ENCODE measurements at places on chromosomes 11 and 22.

GRCh38 chr11:70608568-70609470 lies 210.5 kb downstream of the CTTN start:
- DNase-seq, result no peak

DNA sequence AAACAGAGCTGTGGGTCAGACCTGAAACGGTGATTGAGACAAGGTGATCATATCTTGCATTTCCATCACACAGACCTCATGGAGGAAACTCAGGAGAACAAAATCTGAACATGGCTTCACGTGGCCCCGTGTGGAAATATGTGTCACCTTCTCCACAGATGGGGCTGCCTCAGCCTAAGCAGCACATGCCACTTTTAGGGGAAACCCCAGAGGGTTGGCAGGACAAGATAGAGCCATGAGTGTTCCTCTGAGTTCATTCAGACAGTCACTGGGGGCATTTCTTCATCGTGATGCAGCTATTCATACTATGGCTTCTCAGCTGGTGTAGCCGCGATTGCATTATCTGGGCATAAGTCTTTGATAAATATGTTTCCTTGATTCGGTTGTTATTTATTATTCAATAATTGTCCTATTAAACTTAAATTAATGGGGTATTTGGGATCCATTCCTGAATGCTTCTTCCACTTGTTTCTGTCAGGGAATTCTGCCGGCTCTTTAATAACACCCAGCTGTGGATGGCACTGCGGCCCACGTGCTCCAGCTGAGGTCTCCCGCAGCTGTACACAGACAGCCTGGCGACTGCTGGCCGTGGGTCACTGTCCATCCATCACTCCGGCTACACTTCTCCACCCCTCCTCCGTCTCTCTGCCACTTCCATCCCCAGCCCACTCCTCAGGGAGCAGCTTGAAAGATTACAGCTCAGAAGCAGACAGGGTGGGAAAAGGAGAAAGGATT lies 485.1 kb downstream of the OPCML start:
- DNase-seq, result no peak

GRCh38 chr11:116733043-116733755 lies 39.6 kb downstream of the BUD13 start:
- no peak for DNase-seq

- no peak for DNase-seq
These were observed 805.0 kb downstream of the TBC1D22A start for GRCh38 chr22:47567126-47568090.

- peak; percentile 39 for DNase-seq
These were observed 3.6 kb downstream of the MYBPC3 start for GRCh38 chr11:47348859-47349258.

- no peak for DNase-seq
These were observed 6.7 kb downstream of the SLC5A12 start for GRCh38 chr11:26715133-26715532.

DNA sequence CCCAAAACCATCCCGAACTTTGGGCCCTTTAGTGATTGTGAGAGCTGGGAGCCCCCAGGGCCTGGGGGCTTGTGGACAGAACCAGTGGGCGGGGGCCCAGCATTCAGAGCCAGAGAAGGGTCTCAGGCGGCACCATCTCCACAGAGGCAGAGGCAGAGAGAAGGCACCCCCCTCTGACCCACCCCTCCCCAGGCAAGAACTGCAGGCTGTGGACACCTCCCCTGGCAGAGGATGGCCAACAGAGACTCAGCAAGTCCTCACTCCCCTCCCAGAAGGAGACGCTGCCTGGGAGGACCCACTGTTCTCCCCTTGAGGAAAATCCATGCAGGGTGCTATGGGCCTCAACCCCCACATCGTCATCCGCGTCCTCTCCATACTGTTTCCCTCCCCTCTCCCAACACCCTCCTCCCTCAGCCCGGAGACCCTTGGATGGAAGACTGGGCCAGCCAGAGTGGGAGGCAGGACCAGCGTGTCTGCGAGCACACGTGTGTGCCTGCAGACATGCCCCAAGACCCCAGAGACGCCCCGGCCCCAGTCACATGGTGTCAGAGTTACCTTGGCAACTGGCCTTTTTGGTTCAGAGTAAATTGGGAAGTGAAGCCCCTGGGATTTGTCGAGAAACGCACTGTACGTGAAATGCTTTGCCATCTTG lies 42.6 kb downstream of the KCNC1 start:
- no peak for DNase-seq

DNA sequence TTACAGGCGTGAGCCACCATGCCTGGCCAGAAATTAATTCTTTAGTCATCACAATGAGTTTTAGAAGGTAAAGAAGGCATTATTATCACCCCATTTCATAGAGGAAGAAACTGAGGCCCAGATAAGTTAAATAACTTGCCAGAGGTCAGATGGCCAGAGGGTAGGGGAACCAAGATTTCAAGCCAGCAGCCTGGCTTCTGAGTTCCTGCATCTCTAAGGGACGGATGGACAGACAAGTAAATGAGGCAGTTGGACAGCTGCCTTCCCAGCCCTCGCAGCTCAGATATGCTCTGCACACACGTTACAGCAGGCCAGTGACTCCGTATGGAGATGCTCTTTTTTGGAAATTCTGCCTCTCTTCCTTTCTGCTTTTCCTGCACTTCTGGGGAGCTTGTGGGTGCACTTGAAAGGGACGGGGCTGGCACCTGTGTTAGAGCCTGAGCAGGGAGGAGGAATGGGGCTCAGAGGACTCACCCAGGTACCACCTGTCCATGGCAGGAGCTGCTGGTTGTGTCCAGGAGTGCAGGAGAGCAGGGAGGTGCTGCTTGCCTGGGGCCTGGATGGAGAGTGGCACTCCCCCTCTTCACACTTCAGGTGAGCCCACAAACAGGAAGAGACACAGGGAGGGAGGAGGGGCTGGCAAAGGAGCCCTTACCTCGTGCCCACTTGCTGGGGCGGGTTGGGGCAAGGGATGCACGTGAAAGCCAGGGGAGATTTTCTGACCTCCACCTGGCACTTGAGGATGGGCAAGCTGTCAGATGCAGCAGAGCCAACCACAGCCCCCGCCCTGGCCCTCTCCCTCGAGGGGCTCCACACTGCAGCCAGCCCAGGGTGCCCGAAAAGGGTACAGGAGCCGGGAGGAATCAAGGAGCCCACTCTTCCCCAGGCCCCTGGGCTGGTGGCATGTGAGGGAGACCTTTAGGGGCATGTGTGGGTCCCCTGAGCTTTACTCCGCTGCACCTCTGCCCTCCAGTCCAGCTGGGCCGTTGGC lies 3.3 kb upstream of the FXYD2 start:
- DNase-seq, result no peak

- DNase-seq, result no peak
These were observed at the start of gene CATSPERZ for GRCh38 chr11:64299847-64300648. Gene CATSPERZ, plus strand, starts transcription at chr11:64300358. Its CDS starts 53 bp downstream, at chr11:64300411.

DNA sequence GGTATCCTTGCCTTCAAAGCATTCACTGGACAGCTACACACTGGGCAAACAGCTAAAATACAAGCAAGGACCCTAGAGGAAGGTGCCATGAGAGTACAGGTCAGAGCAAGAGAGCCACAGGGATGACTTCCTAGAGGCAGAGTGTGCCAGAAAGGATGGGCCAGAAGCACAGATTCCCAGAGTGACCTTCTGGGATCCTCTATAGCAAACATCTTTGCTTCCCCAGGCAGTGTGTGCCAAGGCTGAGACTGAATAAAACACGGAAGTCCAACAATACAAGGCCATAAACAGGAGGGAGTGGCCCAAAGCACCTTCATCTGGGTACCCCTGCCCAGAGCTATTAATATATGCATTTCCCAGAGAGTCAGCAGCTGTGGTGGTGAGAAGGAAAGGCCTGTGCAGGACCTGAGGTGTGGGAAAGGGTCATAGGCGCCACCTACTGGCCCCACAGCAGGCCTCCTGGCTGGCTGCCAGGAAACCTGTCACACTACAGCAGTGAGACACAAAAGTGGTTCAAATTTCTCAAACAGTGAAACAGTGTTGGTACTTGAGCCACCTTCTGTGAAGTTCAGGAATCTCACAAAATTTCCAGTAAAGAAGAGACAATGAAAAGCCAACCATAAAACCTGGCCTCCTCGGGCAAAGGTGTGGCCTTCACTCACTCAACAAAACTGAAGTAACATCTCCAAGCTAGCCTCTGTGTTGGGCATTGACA lies 20.3 kb downstream of the CLPB start:
- DNase-seq, result peak; percentile 62

GRCh38 chr11:34213366-34213765 lies 107.9 kb downstream of the NAT10 start:
- no peak for DNase-seq

DNA sequence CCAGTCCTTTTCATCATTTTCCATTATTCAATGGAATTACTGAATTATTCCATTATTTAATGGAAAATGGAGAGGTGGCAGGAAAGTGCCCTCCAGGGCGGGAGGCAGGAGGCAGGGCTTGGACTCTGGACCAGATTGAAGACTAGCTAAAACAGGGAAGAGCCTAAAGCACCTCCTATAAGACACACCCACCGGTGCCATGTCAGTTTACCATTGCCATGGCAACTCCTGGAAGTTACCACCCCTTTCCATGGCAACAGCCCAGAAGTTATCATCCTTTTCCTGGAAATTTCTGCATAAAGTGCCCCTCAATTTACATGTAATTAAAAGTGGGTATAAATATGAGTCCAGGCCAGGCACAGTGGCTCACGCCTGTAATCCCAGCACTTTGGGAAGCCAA lies 443.7 kb downstream of the TBC1D22A start:
- no peak for DNase-seq

DNA sequence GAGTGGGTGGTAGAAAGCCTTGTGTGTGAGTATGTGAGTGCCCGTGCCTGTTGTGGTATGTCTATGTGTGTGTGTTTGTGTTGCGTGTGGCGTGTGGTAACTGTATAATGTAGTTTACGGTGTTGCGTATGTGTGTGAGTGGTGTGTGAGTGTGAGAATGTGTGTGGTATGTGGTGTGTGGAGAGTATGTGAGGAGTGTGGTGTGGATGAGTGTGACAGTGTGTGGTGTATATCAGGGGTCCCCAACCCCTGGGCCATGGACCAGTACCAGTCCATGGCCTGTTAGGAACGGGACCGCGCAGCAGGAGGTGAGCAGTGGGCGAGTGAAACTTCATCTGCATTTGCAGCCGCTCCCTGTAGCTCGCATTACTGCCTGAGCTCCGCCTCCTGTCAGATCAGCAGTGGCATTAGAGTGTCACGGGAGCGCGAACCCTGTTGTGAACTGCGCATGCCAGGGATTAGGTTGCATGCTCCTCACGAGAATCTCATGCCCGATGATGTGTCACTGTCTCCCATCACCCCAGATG lies 5.7 kb downstream of the UPK3A start:
- DNase-seq, result peak; percentile 22

GRCh38 chr22:38429499-38430068 lies 25.4 kb downstream of the KCNJ4 start:
- no peak for DNase-seq

GRCh38 chr11:122440811-122441665 lies 214.5 kb upstream of the UBASH3B start:
- peak; percentile 18 for DNase-seq

DNA sequence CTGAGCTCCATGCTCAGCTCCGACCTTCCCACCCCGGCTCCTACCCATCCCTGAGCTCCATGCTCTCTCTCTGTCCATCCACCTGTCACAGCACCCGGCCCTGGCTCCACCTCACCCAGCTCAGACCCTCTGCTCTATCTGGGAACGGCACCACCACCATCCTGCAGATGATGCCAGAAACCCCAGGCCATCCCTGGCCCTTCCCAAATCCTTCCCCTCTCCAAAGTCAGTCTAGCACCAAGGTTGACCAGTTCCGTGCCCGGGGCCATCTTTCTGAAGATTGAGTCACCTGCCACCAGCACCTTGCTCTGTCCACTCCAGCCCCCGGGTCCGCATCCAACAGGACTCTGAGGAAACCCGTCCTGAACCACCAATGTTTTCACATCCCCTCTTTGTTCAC lies 969.6 kb downstream of the BRD1 start:
- DNase-seq, result no peak

- DNase-seq, result no peak
These were observed 8.7 kb downstream of the CENATAC start for GRCh38 chr11:119006656-119007055.

DNA sequence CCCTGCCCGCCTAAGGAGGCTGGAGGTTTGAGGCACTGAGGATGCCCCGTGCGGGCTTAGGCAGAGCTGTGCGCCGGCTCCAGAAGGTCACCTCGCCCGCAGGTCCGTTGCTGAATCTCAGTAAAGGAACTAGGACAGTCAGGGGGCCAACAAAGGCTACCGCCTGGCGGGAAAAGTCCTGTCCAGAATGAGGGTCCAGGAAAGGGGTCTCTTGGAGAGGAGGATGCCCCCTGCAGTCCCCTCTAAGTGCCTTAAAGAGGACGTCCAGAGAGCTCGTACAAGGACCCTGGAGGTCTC lies 548 bp downstream of the PVALB start:
- no peak for DNase-seq
